SK-MEL-5 (cell line): ENCODE measurements at places on chromosomes 11 and 22.

- DNase-seq: no peak
These were observed 29.9 kb downstream of the CWF19L2 start for GRCh38 chr11:107427569-107428180.

GRCh38 chr11:87301785-87302540, 264.2 kb downstream of the TMEM135 start:
- DNase-seq: peak; percentile 68

DNA sequence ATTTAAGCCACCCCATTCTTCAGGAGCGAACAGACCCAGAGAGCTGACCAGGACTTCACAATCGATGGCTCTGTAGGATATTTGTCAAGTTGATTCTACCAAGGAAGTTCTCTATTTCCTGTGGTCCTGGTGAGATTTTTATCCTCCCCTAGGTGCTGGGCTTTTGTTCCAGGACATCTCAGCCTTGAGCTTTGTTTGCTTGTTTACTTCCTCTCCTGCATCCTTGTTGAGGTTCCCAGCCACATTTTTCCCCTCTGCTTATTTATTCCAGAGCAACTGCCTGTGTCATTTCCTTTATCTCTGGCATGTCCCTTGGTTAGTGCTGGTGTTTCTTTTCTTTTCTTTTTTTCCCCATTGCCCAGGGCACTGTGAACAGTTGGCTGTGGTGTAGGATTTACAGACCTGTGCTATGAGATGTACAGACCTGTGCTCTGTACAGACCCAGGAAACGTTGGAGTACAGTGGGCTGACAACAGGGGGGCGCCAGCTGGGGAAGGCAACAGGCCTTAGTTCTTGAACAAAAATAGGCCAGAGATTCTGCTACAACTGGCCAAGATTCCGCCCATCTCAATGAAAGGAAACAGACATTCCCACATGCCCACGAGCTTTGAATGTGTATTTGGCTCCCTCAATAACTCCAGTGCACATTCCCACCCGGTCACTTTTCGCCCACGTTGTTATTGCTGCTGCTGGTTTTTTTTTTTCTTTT, 235.9 kb upstream of the DDI1 start:
- peak; percentile 1 for DNase-seq

DNA sequence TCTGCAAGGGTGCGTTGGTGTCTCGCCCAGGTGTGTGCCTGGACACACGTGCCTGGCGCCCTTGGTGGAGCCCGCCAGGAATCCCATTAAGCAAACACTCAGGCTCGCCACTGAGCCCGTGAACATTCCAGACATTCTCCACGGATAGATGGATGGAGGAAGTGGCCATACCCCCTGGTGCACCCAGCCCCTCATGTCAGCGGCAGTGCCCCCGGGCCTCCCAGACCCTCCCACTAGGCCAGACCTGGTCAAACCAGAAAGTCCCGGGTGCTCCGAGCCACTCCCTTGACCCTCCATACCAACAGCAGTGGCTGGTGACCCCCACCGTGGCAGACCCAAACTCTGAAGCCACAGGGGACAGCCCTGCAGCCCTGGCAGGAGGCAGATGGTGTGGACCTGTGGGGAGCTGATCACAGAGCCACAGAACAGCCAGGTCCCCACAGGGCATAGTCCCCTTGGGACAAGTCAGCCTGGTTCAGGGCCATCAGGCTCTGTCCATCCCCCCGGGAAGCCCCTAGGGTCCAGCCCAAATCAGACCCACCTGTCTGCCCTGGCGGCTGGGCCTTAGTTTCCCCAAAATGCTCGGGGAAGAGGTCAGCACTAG, 1.9 kb downstream of the EPS8L2 start:
- no peak for DNase-seq

- peak; percentile 19 for DNase-seq
These were observed 73.2 kb upstream of the TCF20 start for GRCh38 chr22:42343531-42344081.

DNA sequence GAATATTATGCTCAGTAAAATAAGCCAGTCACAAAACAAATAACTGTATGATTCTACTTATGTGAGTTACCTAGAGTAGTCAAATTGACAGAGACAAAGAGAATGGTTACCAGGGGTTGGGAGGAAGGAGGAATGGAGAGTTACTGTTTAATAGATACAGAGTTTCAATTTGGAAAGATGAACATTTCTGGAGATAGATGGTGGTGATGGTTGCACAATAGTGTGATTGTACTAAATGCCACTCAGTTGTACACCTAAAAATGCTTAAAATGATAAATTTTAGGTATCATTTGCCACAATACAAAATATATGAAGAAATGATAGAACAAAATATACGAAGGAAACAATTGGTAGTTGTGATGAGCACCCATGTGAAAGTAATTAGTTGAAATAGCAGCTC, 43.4 kb downstream of the PDHX start:
- DNase-seq: no peak

- DNase-seq: no peak
These were observed 6.9 kb downstream of the FXYD6 start for GRCh38 chr11:117869604-117870003.

DNA sequence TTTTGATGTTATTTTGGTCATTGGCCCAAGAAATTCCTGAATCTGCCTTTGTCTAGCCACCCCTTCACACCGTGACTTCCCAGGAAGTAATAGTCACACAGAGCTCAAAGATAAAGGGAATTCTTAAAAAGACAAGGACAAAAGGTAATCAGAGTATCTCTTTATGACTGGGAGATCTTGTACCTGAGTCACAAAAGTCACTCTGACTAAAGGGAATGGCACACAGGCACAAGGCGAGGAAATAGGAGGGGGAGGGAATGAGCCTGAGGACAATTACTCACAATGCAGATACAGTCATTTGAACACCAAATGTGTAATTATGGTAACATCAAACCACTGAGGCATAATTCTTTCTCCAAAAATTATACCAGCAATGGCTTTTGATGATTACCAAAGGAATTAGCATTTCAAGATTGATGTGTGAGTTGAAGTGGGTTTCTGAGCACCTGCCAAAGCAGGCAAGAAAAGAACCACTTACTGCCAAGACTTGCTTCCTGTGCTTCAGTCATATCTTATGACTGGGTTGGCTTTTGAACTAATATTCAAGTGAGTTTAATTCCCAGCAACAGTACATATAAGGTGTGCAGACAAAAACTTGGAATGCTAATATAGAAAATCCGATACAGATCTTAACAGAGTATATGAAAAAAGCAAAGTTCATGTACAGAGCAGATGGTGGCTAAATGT, 856.4 kb downstream of the LRRC4C start:
- DNase-seq: no peak

GRCh38 chr11:91981995-91982394, 242.6 kb upstream of the FAT3 start:
- no peak for DNase-seq

DNA sequence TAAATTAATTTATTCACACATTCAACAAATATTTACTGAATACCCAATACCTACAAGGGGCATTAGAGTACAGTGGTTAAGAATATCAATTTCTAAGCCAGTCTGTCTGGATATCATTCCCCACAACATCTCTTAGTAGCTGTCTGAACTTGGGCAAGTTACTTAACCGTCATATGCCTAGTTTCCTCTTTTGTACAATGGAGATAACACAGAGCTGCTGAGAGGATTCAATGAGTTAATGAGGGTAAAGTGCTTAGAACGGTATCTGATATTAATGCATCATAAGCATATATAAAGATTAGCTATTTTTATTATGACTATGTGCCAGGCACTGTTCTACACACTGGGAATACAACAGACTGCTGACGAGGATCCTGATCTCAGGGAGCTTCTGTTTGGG, 116.4 kb downstream of the APOL5 start:
- no peak for DNase-seq

DNA sequence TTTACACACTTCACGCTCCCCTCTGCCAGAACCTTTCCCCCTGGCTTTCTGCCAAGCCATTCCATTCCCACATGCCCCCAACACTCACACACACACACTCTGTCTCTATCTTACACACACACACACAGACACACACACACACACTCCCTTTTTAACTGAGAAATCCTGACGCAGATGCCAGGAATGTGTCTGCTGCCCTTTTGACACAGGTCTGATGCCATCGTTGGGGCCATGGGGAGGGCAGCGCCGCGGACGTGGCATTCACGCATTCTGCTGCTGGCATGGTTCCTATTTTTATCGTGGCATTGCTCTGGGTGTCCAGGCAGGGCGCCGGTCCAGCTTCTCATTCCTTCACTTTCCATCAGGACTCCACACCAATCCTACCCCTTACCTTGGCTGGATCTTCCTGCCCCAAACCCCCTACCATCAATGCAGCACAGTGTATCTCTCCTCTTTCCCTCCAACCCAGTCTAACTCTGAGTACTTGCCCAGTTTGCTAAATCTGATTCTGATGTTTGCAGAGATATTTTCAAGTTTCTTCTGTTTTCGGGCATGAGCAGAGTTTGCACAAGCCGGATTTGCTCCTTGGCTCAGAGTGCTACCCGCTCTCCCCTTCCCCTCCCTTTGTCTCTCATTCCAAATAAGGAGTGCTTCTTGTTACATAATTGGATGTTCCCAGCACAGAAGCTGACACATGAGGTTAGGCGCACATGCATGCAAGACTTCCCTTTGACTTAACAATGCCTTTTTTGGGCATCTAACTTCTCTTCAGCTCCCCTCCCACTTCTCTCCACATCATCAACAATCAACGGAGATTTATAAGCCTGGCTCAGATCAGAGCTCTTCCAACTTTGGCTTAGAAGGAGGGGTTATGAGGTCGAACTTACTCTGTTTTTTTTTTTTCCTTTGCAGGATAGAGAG, 18.8 kb downstream of the SNX19 start:
- DNase-seq: no peak

- DNase-seq: no peak
These were observed 19.5 kb downstream of the TSPAN4 start for GRCh38 chr11:862081-862661.

DNA sequence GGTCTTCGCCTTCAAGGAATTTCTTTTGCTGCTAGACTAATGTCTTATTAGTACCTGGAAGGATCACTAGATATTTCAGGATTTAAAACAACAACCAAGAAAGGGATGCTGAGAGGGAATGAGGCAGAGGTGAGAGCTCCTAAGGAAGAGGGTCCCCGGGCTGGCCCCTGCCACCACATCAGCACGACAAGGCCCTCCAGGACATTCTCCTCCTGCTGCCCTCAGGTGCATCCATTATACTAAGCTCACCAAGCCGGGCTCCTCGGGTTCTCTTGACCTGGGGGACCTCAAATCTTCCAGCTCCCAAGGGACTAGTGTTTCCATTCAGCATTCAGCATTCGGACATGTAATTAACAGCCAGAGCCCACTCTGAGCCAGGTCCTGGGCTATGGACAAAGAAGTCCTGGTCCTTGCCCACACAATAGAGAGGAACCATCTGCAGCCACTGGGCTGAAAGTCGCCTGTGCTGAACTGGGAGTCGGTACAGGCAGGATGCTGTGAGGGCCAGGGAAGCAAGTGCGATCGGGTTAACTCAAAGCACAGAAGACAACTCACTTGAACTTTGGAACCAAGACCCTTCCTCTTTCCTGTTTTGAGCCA, 29.4 kb upstream of the OAF start:
- DNase-seq: no peak

GRCh38 chr11:76719281-76719680, 48.7 kb upstream of the LRRC32 start:
- DNase-seq: no peak

GRCh38 chr22:44668886-44669521, 33.0 kb upstream of the PRR5 start:
- no peak for DNase-seq

GRCh38 chr11:122036018-122036417, 80.0 kb downstream of the BLID start:
- DNase-seq: no peak

DNA sequence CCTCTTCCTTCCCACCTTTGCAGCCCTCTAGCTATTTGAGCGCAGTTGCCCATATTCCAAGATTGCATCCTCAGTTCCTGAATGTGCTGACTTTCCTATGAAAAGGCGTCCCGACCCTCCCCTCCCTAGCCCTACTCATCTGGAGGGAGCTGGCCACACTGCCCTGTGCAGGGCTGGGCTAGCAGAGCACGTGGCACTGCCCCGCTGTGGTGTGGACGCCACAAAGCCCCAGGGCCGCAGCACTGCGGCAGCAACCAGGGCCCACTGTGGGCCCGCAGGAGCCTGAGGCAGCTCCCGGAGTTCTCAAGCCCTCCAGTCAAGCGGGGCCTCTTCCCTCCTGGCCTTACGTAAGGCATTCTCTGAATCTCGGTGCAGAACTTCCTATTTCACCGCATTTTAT, 27.6 kb downstream of the B3GAT1 start:
- DNase-seq: no peak

- no peak for DNase-seq
These were observed 855.0 kb downstream of the METTL15 start for GRCh38 chr11:28963187-28963586.

DNA sequence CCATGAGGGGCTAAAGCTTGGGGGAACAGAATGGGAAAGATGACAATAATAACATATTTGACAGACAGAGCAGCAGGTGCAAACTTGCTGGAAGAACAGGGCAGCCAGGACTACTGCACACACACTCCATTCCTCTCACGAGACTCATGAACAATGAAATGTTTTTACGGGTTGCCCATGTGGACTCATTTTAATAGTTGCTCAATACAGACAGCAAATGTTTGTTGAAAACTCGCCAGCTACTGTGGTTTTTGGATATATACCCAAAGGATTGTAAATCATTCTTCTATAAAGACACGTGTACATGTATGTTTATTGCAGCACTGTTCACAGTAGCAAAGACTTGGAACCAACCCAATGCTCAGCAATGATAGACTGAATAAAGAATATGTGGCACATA, 10.3 kb downstream of the SYT13 start:
- no peak for DNase-seq

- DNase-seq: peak; percentile 56
These were observed 18.1 kb upstream of the MRTFA start for GRCh38 chr22:40654522-40655167.

DNA sequence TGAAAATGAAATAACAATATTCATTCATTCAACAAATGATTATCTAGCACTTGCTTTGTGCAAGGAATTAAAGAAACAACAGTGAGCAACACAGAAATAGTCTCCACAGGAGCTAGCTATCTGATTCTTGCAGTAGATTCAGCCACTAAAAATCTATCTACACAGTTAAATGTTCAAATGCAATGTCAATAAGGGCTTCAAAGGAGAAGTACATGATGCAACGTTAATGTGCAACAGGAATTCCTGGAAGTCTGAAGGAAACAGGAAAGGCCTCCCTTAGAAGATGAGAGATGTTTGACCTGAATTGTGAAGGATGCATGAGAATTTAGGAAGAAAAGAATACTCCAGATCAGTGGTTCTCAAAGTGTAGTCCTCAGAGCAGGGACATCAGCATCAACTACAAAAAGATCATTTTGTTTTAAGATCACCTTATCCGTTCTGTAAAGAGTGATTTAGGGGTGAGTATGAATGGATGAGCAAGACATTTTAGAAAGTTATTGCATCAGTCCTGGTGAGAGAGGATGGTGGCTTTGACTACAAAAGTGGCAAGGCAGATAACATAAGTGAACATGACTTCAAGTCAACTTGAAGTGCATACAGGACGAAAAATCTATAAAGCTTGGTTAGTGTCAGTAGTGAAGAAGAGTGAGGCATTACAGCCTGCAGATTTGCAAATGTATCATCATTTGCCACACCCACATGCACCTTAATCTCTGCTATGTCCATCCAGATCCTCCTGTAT, 96.0 kb downstream of the ETS1 start:
- no peak for DNase-seq

GRCh38 chr11:17736930-17737817, 2.6 kb downstream of the KCNC1 start:
- no peak for DNase-seq

- DNase-seq: peak; percentile 31
These were observed 770.6 kb downstream of the FAM181B start for GRCh38 chr11:81963018-81963417.
